ENCODE measurements at places on chromosomes 5 and 9.
A peak's percentile ranks its signal among the peaks of the same experiment; 100 is the strongest.

DNA sequence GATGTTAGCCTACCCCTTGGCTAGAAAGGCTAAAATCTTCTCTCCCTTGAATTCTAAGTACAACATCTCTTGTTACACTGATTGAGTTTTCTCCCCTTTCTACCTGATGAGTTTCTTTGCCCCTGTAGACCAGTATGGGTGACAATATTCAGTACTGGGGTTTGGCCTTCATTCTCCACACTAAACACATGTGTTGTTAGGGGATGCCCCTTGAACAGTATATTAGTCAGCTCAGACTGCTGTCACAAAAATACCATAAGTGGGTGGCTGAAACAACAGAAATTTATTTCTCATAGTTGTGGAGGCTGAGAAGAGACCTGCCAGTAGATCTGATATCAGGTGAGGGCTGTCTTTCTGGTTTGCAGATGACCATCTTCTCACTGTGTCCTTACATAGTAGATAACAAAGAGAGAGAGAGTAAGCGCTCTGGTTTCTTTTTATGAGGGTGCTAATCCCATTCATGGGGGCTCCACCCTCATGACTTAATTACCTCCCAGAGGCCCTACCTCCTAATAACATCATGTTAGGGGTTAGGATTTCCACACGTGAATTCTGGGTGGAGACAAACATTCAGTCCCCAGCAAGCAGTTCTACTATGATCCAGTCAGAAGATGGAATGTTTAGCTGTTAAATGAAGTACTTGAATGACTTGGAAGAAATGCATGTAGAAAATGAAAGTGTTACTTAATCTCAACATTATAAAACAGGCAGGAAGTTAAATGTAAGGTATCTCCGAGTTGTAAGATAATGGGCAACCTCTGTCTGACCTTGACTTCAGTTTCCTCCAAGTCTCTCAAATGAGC, 17.5 kb downstream of the VLDLR start:
- no peak for DNase-seq

DNA sequence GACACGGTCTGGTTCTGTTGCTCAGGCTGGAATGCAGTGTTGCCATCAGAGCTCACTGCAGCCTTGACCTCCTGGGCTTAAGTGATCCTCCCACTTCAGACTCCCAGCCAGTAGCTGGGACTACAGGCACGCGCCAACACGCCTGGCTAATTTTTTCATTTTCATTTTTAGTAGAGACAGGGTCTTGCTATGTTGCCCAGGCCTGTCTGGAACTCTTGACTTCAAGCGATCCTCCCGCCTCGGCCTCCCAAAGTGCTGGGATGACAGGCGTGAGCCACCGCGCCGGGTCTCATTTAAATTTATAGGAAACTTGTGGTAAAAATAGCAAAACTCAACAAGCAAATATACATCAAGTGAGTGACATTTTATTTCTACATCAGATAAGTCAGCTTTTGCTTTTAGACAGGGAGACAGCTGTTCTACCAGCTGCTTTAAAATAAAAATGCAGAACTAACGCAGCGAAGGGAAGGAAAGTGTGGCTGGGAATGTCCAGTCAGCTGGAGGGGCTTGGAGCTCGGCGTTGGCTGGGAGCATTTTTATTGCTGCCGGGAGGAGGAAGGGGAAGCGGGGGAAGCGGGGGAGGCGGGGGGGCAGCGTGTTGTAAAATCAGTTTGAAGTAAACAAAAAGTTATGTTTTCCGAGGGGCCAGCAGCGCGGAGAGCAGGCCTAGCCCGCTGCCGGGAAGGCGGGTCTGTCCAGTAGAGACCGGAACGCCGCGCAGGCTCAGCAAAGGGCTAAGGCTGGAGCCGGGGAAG, 707 bp upstream of the ZFYVE16 start:
- no peak for DNase-seq

- no peak for DNase-seq
These were observed 107.6 kb downstream of the PLPP1 start for GRCh38 chr5:55427157-55427556.

DNA sequence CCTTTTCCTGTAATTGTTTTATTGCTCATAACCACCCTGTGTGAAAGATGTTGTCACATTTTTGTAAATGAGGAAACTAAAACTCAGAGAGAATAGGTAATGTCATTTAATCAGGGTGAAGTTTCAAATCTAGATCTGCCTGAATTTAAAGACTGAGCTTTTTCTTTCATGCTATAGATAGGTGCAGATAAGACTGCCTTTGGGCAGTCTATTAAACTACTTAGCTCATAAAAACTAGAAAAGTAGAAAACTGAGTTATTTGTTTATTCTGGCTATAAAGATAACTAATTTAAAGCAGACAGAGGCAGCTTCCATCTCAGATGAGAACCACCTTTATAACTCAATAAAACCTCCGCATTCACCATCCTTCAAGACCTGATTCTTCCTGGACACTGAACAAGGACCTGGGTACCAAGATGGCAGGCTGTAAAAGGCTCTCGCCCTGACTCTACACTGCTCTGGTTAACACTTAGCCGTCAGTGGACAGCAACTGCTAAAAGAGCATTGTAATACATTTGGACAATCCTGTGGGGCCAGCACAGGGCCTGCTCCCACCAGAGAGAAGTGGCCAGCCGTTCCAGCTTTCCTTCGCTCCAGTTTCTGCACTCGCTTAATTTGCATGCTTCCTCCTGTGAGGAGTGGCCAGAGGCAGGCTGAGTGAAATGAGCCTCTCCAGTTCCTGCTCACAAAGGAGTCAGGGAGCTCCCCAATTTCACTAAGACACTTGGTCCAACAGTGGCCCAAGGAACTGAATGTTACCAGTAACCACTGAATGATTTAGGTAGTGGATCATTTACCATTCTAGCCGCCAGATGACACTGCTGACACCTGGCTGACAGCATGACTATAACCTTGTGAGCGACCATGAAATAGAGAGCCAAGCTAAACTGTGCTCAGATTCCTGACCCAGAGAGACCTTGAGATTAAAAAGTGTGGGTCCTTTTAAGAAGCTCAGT, 566.4 kb downstream of the EFNA5 start:
- DNase-seq: no peak

- no peak for DNase-seq
These were observed 148.8 kb downstream of the DCP2 start for GRCh38 chr5:113125371-113125770.

DNA sequence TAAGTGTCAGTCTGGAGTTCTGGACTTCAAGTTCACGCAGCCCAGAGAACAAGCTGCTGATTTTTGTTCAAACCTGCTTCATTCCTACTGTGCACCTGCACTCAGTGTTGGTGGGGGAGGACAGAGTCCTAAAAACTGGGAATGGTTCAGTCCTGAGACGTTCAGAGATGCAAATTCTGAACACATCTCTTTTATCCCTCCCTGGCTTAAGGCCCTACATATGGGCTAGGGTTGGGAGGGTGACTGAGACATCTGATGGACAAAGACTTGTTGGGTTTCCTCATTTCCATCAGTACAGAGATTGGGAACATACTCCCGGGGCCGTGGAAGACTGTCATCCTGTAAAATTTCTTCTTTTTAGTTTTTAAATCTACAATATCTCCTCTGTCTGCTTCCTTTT, 83.0 kb upstream of the TTC23L start:
- DNase-seq: no peak

DNA sequence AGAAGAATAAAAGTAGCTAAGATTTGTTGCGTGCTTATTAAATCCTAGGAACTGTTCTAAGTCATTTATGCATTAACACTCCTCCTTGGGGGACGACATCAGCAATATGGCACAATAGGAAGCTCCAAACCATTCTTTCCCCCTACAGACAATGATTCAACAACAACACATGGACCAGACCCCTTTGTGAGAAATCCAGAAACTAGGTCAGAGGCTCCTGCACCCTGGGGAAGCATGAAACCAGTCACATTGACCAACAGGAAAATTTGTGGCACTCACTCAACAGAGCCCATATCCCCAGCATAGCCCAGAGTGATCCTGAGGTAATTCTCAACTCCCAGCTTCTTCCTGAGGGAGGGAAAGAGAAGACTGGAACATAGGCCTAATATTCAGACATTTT, 294.4 kb downstream of the HINT1 start:
- DNase-seq: no peak

GRCh38 chr9:111481885-111482636, 2.1 kb downstream of the ECPAS start:
- DNase-seq: no peak

- DNase-seq: no peak
These were observed 6.1 kb upstream of the TNIP1 start for GRCh38 chr5:151086905-151087360.

DNA sequence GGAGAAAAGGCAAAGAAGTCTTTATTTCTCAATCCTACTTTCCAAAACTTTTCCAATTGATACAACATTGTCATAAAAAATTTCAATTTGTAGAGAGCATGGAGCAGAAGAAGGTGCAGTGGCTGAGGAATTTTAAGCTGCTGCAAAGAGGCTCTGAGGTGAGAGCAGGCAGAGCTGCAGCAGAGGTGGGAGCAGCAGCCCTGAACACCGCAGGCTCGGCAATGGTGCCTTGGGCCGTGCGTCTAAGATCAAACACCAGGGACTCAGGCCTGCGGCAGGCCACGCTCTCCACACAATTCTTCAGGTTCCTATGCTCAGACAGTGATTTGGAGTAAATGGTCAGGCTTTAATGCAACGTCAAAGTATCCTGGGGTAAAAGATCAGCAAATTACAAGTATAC, 46.3 kb downstream of the SIL1 start:
- no peak for DNase-seq

DNA sequence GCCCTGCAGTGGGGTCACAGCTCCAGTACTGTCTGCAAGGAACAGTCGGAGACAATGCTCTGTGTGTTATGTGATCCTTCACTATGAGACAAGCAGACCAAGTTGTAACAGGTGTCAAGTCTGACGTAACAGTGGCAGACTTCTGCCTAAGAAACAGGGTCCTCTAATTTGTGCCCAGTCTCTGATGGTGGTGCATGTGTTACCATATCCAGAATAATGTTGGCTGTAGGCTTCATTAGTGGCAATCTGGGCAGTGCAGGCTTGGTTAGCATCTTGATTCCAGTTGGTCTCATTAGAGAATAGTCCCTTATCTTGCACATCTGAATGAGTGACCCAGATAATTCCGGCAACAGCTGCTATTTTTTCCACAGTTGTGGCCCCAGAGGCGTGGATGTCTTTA, 33.8 kb downstream of the ZNF131 start:
- DNase-seq: no peak

GRCh38 chr9:114883709-114884108, 46.7 kb downstream of the TNFSF8 start:
- no peak for DNase-seq

DNA sequence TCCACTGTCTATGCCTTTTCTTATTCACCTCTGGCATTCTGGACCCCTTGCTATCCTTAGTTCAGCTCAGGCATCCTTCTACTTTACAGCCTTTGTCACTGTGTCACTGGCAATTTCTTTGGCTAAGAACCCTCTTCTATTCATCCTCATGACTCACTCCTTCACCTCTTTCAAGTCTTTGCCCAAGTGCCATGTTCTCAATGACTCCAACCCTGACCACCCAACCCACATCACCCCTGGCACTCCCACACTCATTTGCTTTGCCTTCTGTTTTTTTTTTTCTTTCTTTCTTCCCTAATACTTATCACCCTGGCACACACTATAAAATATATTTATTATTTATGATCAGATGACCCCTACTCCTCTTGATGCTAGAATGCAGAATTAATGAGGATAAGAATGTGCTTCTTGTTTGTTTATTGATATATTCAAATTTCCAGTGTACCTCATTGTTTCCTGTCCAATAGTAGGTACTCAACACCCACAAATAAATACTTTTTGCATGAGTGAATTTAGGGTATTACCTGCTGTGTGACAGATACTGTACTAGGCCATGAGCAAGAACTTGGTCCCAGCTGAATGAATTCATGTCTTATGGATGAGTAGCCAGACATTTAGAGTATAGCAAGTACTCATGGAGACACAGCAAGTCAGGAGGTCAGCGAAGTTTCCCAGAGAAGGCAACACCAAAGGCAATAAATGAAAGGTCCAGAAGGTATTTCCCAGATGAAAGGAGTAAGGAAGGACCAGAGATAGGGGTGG, 236.1 kb downstream of the PAPPA start:
- DNase-seq: no peak

GRCh38 chr9:135062254-135062653, 25.2 kb upstream of the OLFM1 start:
- peak; percentile 51 for DNase-seq

DNA sequence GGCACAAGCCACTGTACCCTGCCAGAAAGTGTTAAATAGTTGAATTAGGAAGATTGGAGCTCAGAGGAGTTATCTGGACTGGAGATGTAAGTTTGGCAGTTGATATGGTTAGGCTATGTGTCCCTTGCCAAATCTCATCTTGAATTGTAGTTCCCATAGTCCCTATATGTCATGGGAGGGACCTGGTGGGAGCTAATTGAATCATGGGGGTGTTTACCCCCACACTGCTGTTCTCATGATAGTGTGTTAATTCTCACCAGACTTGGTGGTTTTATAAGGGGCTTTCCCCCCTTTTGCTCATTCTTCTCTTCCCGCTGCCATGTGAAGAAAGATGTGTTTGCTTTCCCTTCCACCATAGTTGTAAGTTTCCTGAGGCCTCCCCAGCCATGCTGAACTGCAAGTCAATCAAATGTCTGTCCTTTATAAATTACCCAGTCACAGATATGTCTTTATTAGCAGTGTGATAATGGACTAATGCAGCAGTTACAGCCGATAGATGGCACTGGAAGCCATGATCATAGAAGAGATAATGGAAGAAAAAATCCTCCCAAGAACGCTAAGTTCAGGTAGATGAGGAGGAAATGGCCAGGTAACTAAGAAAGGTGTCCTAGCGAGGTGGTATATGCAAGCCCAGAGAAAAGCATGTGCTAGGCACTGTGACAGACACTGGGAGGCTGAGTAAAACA, 51.4 kb downstream of the TNFSF8 start:
- DNase-seq: no peak

- DNase-seq: no peak
These were observed 1.6 kb downstream of the FABP6 start for GRCh38 chr5:160230686-160231527.

GRCh38 chr5:138488481-138488945, 23.2 kb downstream of the EGR1 start:
- no peak for DNase-seq

GRCh38 chr5:131264451-131265099, 722 bp downstream of the CDC42SE2 start:
- DNase-seq: no peak

DNA sequence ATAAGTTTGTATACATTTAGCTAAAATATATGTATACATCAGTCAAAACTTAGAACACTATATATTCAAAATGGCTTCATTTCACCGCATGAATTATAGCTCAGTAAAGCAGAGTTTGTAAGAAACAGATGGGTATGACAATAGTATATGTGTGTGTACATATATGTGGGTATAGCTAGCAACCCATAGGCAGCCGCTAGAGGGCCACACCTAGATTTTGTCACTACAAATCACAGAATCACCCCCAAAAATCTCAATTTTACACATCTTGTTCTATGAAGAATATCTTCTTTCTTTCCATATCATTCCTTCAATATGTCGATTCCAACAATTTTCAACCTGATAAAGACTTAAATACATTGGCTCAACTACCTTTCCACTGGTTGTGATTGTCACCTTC, 357.8 kb upstream of the CCNG1 start:
- DNase-seq: no peak

GRCh38 chr5:91182763-91183162, 200.4 kb downstream of the ARRDC3 start:
- DNase-seq: no peak

Data from mesenteric fat pad (tissue), 1 donor.